ENCODE measurements at places on chromosomes 11 and 22.
A peak's percentile ranks its signal among the peaks of the same experiment; 100 is the strongest.

DNA sequence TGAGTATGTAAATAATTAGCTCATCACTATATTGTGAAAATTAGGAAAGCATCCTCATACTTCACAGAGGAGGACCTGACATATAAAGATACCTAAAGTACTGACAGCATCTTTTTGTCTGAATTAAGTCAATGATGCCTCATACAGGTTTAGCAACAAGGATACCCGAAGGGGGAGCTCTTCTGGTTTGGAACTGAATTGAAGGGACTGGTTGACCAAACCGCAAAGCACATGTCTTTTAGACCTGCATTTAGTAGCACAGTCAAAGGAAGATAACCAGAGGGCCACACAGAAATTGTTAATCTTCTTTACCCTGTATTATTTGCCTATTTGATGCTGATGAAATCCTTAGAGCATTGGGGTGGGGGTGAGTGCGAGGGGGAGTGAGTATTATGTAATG, 12.9 kb upstream of the WT1 start:
- DNase-seq: peak; percentile 54

DNA sequence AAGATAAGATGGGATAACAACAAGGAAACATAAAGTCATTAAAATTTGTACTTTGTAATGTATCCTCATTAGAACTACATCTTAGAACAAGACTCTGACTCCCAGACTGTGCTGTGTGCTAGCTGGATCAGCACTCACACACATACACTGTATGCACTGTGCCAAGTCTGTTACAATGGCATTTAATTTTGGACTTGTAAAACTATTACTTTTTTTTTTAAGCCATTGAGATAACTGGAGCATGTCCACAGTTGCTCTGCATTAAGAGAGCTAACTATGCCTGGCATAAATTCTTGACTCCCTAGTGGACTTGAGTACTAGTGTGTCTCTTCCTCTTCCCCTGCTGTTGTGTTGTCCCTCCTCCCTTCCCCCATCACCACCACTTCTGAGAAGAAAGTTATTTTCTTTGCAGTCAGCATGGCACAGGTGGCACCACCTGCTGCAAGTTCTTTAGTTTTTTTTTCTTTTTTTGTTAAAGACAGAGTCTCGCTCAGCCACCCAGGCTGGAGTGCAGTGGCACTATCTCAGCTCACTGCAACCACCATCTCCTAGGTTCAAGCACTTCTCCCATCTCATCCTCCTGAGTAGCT, 268.6 kb downstream of the TMEM135 start:
- no peak for DNase-seq

- no peak for DNase-seq
Observed at GRCh38 chr11:121476379-121477032, 23.7 kb upstream of the SORL1-AS1 start.

DNA sequence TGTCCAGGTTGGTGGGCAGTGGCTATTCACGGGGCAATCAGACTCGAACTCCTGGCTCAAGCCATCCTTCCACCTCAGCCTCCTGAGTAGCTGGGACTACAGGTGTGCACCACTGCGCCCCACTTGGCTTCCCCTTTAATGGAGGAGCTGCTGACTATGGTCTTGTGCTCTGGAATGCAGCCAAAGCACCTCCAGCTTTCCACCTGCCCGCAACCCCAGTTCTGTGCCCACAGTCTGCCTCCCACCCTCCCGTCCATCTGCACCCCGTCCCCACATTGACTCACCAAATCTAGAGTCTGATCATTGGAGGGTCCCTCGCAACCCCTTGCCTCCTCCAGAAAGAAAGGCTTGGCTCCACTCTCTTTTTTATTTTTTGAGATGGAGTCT, 41.0 kb downstream of the KCNJ4 start:
- DNase-seq: no peak

DNA sequence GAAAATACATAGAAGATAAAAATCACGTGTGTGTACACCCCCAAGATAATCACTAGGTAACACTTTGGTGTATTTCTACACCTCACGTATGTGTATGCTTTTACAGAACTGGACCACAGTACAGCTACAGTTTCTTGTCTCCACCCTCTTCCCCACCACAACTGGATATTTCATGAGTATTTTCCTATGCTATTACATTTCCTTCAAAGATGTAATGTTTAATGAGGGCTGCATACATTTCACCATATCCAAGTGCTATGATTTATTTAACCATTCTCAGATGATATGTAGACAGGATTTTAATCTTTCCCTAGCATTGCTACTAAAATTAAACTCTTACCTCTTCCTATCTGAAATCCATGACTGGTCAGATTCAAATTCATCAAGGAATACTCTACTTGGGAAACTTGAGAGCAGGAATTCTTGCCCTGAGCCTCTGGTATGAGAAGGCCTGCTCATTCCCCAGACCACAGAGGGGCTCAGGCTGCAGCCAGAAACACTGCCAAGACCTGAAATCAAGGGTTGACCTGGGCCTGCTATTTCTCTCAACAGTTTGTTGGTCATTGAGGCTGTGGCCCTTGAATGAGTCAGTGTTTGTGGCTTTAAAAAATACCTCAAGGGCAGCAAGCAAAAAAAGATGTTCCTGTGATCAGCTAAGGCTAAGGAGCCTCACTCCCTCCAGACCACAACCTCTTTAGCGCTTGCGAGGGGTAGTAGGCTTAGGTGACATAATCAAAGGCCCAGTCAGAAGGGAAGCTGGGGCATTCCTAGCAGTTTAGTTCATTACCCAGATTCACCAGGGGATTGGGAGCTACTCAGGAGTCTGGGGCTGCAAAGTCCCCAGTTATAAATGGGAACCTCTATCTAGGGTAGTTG, 55.5 kb downstream of the ABTB2 start:
- DNase-seq: no peak

DNA sequence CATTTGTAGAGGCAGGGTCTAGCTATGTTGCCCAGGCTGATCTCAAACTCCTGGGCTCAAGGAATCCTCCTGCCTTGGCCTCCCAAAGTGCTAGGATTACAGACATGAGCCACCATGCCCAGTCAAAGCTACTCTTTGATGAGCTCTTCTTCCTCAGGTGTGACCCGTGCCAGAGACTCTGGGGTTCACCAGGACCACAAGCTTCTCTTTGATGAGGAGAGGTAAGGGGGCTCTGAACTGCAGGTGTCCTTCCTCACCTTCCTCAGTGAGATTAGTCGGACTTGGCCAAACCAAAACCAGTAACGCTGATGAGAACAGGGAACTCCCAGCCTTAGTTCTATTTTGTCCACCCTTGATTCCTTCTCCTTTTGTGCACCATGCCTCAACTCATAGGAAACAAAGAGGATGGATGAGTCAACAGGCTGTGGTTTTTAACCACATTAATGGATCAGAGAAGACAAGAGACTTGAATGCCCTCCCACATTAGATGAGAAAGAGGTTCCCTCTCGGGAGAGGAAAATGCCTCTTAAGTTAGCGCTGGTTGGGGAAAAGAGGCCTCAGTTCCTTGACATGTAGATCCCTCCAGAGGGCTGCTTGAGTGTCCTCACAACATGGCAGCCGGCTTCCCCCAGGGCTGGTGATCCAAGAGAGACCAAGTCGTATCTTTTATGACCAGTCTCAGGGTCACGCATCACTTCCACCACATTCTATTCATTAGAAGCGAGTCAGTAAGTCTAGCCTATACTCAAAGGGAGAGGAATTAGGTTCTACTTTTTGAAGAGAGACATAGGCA, 25.7 kb upstream of the CTR9 start:
- no peak for DNase-seq

DNA sequence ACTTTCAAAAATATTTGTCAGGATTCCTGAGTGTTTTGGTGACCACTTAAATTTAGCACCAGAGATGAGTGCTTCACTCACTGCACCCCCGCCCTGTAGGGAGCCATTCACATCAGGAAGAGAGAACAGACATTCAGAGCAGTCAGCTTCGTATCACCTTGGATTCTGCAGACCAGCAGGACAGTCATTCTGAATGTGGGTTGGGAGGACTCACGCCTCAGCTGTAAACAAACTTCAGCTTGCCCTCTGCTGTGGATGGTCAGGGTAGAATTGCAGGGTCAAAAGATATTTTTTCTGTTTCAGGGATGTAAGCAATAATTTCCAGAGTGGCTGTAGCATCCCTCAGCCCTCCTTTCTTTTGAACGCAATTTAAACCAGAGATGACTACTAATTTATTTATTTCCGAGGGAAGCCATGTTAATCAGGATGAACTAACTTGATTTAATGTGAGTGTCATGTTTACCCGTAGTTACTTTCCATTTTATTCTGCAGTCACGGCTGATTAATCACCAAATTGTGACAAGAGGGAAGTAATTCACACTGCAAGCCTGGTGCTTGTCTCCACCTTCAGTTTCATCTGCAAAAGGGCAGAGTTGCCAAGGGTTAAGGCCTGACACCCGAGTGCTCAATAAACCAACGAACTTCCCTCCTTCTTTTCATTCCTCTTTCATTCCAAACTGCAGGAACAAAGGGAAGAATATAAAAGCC, 174.2 kb upstream of the DDI1 start:
- DNase-seq: no peak

DNA sequence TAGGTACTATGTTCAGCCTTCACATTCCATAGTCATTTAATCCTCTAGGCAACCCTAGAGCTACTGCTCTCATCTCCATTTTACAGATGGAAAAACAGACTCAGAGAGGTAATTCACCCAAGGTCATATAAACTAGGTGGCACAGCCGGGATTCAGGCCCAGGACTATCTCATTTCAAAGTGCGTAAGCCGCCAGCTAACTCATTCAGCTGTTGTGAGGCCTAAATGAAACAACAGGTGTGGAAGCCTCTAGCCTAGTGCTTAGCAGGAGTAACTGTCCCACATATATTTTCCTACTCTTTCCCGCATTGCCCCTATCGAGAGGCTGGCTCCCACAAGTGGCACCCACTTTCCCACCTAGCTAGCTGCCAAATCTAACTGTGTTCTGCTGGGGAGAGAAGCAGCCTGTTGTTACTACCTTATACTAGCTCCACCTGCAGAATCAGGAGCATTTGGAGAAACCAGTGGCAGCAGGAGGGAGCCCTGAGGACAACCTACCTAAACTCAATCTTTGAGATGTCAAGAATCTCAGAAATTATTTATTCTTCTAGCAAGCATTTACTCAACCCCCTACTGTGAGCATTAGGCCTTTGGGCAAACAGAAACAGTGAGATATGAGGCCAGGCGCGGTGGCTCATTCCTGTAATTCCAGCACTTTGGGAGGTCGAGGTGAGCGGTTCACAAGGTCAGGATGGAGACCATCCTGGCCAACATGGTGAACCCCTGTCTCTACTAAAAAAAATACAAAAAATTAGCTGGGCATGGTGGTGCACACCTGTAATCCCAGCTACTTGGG, 20.9 kb downstream of the PRG3 start:
- DNase-seq: peak; percentile 31

DNA sequence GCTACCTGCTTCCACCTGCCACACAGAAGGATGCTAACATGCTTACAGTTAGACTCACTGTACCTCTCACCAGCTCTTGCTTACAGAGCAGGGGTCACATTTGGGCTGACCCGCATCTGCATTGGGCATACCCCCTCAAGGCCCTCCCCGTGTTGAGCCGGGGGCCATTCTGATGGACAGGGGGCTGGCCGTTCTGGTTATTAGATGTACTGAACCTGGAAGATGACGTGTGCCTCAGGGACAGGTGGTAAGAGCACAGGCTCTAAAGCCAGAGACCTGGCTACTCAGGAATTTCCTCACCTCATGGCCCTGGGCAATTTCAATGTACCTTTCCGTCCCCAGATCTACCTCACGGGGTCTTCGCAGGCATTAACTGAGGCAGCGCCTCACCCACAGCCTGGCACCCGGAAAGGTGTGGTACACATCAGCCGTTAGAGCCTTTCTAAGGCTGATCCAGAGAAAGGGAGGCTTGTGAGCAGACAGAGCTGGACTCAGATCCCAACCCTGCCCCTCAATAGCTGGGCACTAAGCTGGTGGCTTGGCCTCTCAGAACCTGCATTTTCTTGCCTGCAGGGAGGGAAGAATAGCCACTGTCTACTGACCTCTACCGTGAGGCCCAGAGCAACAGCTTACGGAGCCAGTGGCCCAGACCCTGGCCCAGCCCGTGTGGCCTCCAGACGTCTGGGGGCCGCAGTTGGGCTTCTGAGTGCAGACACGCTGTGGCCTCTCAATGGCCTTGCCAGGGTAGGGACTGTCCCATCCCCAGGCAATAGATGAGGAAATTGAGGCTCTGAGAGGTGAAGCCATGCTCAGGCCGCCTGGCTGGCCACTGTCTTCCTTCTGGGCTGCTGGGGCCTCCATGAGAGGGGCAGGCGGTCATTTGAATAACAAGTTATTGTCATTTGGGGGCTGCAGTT, 100.6 kb downstream of the MORC2 start:
- no peak for DNase-seq

- no peak for DNase-seq
Observed at GRCh38 chr11:47087801-47088200, 88.9 kb downstream of the ARFGAP2 start.

DNA sequence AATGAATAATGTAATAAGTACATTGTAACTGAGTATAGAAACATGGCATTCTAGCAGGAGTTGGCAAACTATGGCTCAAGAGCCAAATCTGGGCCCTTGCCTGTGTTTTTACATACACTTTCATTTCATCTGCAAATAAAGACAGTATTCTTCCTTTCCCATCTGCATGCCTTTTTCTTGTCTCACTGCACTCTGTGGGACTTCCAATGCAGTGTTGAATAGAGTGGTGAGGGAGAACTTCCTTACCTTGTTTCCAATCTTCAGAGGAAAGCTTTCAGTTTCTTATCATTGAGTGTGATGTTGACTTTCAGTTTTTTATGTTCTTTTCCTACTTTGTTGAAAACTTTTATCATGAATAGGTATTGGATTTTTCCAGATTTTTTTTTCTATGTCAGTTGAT, 82.1 kb downstream of the USP47 start:
- no peak for DNase-seq
